HCEC 1CT (cell line): ENCODE measurements at places on chromosomes 3 and 15.

GRCh38 chr3:16908896-16909295 lies 24.1 kb downstream of the PLCL2 start:
- DNase-seq: no peak

- DNase-seq: no peak
Observed at GRCh38 chr3:4006288-4006687, 207.1 kb downstream of the LRRN1 start.

DNA sequence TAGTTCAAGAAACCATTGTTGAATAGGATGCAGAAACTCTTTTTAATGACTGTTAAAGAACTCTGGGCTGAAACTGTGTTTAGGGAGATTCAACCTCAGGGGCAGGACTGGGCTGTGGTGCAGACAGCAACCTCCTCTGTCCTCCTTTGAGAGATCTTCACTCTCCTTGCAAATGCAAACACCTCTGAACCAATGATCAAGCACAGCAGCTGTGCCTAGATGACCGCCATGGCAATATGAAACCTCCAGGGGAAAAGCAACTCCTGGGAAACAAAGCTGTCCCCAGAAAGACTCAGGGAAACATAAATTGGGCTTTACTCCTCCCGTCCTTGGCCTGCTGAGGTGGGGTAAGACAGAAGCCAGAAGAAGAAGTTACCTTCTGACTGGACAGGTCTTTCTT lies 52.6 kb downstream of the TBC1D2B start:
- no peak for DNase-seq

DNA sequence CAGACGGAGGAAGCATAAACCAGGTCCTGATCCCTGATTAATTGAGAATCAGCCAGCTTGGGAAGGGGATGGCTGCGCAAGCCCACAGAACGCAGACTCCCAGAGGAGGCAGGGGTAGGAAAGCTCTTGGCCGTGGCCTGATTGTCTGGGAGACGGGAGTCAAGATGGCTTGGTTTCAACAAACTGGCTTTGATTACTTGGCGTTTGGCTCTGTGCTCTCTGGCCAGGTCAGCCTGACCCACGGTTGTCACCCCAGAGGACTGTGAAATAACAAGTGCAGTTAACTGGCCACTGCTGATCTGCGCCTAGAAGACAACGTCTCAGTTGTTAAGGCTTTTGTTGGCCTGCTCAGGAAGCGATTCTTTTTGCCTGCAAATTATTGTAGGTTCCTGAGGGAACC lies 387.0 kb upstream of the PROK2 start:
- no peak for DNase-seq

- no peak for DNase-seq
Observed at GRCh38 chr3:194312743-194313281, 38.3 kb downstream of the CPN2 start.

DNA sequence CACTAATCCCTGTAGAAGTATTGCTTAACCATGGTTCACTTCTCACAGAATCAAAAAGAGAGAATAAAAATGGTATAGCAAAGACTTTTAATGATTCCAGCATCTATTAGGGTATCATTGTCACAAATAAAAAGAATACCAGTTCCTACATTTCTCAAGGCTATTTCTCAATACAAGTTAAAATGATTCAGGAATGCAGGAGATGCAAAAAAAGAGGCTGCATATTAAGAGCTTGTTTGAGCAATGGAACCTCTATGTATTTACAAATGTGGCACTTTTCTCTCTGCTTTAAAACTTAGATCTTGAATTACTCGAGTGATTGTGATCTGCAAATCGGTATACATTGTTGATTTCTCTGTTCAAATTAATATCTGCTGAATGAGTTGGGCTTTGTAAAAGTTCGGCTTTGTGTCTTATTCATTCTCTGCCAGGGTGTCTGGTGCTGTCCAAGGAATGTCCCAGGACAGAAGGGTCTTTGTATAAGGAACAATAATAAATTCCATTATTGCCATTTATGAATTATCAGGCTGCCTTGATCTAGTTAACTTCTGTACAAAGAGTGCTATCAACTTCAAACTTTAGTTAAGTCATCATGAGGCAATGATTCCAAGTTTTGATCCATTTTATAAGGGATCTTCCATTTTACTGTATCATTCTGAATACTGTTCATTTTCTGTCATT lies 364.2 kb downstream of the RBMS3 start:
- no peak for DNase-seq

DNA sequence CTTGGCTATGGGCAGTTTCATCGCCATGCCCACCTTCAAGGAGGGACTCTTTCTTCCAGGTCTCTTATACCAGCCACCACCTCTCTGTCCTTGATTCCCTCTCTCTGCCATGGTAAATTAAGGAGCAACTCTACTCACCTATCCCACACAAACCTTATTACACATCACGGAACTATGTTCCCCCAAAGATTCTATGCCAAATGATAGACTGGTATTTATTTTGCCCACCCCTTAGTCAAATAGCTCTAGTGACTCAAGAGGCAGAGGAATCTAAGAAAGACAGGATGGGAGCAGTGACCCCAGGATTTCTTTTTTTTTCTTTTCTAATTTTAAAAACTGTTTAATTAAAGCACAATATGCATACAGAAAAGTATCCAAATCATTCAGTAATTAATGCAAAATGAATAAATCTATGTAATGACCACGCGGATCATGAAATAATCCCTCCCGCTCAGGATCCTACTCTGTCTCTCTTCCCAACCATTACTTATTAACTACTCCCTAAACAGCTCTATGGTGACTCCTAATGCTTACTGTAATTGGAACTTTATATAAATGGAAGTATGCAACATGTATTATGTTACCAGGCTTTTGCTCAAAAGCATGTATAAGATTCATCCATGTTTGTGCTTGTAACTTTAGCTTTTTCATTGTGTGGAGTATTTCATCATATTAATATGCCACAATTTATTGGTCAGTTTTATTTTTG lies 410.8 kb upstream of the RASGRP1 start:
- DNase-seq: no peak

DNA sequence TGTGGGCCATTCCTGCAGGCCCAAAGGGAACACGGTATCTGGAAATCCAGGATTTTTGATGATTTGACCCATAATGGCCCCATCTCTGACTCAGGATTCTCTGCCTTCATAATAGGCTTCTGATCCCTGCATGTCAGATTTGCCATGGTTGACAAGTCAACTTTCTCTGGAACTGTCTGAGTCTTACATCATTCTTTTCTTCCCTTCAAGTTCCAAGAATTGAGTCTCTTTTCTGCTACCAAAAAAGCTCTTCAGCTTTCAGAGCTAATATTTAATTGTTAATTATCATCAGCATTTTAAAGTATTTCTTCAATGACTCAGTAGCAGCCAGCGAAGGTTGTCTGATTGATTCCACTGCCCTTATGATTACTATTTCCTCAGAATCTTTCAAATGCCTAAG lies 244.4 kb upstream of the COL8A1 start:
- no peak for DNase-seq

- DNase-seq: no peak
Observed at GRCh38 chr3:112967425-112967824, 7.5 kb downstream of the CD200R1 start.

GRCh38 chr3:159030886-159031679 lies 229.2 kb downstream of the MFSD1 start:
- DNase-seq: no peak

DNA sequence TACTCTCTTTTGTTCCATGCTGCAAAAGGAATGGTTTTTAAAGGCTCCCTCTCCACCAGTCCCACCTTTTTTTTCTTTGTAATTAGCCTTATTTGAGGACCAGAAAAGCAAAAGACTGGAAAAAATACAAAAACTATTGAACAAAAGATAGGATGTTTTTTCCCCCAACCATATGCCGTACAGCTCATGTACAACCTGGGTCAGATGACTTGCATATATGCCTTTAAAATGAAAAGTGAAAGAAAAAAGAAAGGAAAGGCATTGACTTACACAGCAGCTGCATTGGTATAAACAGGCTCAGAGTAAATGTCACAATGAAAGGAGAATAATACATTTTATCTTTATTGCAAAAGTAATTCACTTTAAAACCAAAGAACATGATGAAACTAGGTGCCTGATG lies 69.5 kb upstream of the CMC1 start:
- DNase-seq: no peak

DNA sequence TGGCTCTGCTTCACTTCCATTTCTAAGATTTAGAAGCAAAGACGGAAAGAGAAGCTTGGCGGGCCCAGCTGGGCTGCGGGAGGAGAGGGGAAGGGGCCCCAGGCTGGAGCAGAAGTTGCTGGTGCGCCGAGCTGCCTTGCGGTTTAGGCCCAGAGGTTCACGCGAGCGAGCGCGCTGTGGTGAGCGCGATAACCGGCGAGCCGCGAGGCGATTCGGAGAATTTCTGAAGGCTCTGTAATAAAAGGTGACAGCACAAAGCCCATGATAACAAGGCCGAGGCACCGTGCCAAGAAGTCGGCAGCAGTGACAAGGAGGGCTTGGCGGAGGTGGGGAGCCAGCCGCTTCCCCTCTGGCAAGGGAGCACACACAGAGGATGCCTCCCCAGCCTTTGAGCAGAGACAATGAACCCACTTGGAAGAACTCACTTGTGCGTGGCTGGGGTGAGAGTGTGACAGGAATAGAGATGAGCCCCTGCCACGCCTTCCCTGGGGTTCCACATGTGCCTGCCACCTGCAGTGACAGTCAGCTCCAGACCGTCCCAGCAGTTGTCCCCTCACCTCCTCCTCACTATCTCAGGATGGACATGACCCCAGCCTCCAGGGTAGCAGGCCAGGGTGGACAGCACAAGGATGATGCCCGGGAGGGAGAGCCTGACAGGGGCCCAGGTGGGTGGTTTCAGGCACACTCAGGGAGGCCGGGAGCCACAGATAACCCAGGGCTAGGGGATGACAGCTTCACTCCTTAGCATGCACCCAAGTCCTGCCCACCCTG lies 315.2 kb downstream of the UACA start:
- no peak for DNase-seq

DNA sequence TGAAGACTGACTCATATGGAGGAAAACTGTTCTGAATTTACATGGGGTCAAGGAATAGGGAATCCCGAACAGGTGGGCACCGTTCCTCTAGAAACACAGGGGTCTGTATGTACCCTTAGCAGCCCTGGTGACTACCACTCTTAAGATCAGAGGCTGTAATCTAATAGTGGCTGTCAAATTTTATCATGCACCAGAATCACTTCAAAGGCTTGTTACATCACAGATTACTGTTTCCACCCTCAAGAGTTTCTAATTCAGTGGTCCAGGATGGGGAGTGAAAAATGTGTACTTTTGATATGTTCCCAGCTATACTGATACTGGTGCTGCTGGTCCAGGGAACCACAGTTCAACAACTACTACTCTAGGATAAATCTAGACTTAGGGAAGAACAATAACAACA lies 27.9 kb downstream of the DYNC1LI1 start:
- DNase-seq: no peak

DNA sequence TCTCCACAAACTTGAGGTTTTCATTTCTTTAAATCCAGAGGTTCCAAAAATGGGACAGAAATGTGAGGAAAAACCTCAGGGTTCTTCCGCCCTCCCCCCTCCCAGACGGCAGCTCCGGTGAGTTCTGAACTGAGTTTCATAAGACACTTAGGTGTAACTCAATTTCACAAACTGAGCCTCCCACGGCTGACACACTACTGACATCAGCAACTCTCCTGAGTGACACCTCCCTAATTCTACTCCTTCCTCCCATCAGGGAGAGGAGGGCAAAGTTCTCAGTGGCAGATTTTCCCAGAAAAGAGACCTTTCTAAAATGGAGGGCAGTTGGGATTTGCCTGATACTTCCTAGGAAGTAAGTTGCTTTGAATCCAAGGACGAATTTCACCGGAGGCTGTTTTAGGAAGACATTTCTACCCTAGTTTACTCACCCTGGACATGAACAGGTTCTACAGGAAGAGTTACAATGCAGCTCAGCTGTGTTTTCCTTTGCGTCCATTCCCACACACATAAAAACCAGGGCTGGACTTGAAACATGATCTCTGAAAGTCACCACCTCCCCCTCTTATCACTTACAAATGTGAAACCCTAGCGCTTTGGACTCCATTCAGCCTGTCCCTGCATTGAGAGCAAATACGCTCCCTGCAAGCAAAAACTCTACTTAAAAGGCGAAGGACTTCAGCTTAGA lies 78.1 kb upstream of the LMOD3 start:
- no peak for DNase-seq

GRCh38 chr3:133853063-133853924 lies 42.4 kb downstream of the RAB6B start:
- no peak for DNase-seq

DNA sequence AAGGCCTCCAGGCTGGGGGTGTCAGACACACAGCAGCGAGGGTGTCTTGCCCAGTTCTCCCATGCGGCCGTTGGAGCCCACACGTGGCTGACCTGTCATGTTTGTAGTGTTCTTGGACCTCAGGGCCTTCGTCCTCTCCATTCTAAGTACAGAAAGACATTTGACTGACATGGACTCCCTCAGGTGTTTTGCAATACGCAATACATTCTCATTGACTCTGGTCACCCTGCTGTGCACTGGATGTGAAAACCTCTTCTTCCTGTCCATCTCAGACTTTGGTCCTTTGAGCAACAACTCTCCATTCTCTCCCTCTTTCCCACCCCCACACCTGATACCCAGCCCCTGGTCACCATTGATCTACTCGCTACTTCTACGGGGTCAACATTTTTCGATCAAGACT lies 28.9 kb upstream of the ACAD9 start:
- DNase-seq: no peak

DNA sequence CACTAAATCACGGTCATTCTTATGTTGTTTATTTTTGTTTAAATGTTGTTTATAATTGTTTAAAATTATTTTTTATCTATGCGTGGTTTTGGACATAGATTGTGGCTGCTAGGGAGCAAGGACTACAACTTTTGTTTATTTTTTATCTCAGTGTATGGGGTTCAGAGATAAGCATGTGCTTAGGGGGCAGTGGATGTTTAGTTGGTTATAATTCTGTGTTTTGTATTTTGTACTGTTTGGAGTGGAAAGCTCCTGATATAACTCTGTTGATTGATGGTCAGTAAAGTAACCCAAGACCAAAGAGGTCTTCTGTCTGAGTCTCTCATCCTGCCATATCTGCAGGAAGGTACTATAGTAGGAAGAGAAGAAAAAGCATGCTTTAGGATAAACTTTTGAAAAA lies 36.5 kb upstream of the NPHP3 start:
- no peak for DNase-seq

DNA sequence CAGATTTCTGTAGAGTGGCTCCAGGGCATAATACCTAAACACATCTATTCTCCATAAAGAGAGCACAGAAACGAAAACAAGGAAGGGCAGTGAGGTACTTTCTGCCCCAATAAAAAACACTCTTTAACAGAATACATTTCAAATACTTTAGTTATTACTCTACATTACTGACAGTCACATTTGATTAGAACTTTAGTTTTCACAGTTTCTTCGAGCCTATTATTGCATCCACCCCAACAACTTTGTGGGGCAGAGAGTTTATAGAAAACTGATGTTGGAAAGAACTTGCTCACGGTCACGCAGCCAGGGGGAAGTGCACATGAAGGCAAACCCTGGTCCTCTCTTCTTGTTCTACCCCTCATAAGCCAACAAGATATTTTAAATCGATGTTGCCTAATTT lies 9.0 kb downstream of the VPS39 start:
- no peak for DNase-seq
